ENCODE measurements at places on chromosomes 16 and 17.

GRCh38 chr16:86519649-86520316, 9.5 kb downstream of the FOXF1 start:
- no peak for DNase-seq

DNA sequence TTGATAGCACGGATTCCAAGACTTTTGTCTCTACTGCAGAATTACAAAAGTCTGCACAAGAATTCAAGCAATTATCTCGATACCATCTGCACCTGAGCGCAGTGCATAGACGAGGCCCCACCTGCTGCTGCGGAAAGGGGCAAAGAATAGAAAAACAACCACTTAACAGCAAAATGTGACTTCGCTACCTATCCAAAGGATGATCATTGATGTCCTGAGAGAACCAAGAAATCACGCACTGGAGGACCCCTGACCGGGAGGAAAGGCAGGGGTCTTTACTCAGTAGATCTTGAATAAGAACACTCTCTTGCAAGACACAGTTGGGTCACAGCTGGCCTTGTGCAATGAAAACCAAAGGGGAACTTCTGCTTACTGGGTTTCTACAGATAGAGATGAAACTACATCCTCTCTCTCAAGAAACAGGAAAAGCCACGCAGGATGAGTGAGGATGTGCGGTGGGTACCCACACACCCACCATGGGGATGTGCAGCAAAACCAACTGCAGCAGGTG, 147.4 kb upstream of the RPH3AL start:
- no peak for DNase-seq

GRCh38 chr16:29978564-29979270, 5.0 kb downstream of the TAOK2 start:
- no peak for DNase-seq

DNA sequence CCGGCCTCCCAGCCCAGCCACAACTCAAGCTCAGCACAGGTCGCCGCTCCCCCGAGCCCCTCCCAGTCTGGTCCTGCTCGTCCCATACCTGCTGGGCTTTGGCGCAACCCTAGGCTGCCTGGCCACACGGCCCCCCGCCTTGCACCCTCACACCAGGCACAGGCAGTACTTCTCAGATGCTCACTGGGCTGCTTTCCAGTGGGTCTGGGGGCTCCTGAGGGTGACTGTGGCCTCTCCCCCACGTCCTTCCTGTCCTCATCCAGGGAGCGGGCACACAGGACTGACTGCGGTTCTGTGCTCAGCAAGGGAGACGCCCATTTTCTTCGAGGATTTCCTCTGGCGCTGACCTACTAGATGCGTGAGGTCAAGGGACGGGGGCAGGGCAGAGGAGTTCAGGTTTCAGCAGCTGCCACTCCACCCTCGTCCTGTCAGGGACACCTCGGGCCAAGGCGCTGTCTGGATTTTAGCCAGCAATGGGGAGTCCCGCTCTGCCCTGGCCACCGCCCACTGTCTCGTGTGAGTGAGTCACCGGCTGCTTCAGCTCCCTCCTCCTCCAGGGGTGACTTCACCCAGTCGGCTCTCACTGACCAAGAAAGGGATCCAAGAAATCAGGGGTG, 115.8 kb downstream of the NPIPB11 start:
- peak; percentile 47 for DNase-seq

DNA sequence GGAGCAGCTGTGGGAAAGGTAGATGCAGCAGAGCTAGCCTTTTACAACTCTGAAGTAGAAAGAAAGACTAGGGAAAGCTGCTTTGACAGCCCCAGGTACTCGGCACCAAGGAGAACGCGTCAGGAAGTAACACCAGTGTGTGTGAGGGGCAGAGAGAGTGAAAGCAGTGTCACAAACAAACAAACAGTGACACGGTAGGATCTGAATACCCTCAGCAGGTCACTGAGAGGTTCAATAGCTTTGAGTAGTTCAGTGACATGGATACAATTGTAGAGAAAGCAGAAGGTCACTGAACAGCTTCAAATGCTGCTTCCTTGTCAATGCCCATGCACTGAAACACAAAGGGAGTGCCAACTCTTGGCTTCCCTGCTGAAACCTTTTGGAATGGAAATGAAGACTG, 150.3 kb upstream of the C17orf78 start:
- no peak for DNase-seq

GRCh38 chr17:68768804-68769203, 167.6 kb upstream of the FAM20A start:
- no peak for DNase-seq

DNA sequence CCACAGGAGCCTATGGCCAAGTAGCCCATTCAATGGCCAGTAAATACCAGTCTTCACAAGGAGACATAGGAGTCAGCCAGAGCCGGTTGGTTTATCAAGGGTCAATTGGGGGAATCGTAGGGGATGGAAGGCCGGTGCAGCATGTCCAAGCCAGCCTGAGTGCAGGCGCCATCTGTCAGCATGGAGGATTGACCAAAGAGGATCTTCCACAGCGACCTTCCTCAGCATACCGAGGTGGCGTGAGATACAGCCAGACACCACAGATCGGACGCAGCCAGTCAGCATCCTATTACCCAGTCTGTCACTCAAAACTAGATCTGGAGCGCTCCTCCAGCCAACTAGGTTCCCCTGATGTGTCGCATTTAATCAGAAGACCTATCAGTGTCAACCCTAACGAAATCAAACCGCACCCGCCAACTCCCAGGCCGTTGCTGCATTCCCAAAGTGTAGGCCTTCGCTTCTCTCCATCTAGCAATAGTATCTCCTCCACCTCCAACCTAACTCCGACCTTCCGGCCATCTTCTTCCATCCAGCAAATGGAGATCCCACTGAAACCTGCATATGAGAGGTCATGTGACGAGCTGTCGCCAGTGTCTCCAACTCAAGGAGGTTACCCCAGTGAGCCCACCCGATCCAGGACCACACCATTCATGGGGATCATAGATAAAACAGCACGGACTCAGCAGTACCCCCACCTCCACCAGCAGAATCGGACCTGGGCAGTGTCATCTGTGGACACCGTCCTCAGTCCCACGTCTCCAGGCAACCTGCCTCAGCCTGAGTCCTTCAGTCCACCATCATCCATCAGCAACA, 25.0 kb downstream of the CYB561 start:
- DNase-seq, result no peak

- no peak for DNase-seq
Measured at GRCh38 chr17:67675481-67675880, 42.3 kb upstream of the NOL11 start.

GRCh38 chr17:56676810-56677209, 83.3 kb downstream of the NOG start:
- no peak for DNase-seq

- DNase-seq, result no peak
Measured at GRCh38 chr17:4947010-4947410, 1.3 kb downstream of the PFN1 start.

GRCh38 chr16:17299790-17300189, 171.0 kb downstream of the XYLT1 start:
- DNase-seq, result no peak

DNA sequence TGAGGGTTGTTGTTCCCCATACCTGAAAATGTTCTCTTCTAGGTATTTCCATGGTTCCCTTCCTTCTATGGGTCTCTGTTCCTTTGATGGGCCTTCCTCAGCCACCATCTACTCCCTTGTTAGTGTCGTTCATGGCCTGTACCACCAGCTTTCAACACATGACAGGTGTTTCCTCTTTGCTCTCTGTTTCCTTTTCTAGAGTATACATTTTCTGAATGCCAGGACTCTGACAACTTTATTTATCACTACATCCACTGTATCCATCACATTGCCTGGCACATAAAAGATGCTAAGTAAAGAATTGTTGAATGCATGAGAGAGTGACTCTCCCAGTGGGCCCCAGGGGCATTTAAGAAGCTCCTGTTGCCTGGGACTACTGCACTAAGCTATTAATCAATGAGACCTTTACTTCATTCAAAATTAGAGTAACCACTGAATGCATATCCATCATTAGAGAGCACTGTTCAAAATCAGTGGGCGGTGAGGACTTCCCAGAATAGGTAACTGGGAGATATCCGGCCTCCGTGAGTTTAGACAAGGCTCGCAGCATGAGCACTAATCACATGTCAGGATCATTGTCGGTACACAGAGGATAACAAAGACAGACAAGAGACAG, 255.0 kb downstream of the CBLN1 start:
- no peak for DNase-seq

DNA sequence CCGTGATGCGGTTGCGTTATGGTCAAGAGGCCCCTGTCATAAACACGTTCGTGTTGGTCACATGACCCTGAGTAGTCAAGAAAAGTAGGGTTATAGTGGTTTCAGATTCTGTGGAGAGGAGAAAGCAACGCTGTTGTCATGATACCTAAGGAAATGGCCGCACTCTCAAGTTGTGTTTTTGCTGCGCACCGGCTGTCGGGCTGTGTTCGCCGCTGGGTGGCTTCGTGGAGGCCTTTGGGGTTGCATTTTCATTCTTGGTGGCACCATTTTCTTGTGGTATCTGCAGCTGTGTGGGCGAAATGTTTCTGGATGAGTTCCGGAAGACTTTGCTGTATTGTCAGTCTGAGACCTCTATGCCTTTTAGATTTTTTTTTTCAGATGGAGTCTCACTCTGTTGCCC, 35.0 kb downstream of the DEF8 start:
- peak; percentile 11 for DNase-seq

DNA sequence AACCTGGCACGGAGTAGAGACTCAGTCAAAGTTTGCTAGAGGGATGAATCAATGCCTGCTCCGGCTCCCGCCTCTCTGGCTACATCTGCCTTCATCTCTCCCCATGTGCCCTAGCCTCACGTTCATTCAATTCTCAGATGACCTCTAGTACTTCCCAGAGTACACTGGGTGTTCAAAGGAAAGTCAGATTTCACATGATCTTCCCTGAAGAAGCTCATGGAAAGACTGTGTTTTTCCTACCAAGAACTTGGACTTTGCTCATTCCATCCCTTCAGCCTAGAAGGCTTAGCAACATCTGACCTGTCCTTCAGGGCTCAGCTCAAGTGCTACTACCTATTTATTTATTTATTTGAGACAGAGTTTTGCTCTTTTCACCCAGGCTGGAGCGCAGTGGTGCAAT, 11.1 kb upstream of the TNK1 start:
- no peak for DNase-seq

GRCh38 chr17:26765860-26766709, 527.8 kb upstream of the WSB1 start:
- no peak for DNase-seq

- no peak for DNase-seq
Measured at GRCh38 chr16:89104930-89105571, 11.4 kb downstream of the ACSF3 start.

- no peak for DNase-seq
Measured at GRCh38 chr17:17533901-17534441, 37.8 kb upstream of the RASD1 start.

- no peak for DNase-seq
Measured at GRCh38 chr16:17561056-17561455, 90.3 kb upstream of the XYLT1 start.

DNA sequence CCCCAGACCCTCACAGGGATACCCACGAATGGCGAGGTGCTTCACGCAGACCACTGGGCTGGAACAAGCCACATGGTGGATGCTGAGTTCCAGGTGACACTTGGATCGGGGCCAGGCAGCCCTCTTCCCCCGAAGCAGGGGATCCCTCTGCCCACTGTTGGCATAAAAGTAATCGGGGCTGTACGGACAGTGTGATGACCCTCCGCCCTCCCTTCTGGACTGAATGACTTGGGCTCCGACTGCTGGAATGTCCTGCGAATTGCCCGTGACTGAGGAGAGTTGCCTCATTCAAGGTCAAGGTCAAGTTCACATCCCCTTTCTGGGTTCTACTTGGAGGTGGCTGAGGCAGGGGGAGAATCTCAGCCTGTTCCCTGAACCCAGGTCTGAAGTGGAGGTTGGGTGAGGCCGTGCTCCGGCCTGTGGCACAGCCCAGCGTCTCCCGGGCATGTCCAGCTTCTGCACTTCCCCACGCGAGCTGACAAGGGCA, 28.5 kb upstream of the CREBBP start:
- DNase-seq, result no peak

DNA sequence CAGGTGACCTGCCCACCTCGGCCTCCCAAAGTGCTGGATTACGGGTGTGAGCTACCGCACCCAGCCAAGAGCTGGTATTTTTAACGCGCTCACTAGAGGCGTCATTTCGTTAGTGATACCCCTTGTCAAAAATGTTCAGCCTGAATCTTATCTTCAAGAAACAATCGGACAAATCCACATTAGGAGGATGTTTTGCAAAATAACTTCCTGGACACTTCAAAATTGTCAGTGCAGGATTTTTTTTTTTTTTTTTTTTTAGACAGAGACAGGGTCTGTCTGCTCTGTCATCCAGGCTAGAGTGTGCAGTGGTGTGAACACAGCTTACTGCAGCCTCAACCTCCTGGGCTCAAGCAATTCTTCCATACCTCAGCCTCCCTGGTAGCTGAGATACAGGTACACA, 63.0 kb downstream of the RMI2 start:
- no peak for DNase-seq

DNA sequence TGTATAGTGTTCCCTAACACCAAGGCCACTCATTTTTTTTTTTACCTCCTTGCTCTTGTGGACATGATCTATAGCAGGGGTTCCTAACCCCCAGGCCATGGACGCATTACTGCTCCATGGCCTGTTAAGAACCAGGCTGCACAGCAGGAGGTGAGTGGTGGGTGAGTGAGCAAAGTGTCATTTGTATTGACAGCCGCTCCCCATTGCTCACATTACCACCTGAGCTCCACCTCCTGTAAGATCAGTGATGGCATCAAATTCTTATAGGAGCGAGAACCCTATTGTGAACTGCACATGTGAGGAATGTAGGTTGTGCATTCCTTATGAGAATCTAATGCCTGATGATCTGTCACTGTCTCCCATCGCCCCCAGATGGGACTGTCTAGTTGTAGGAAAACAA, 342.0 kb downstream of the SOX9 start:
- no peak for DNase-seq

GRCh38 chr17:56977673-56978395, at the start of gene SCPEP1:
TSS of gene SCPEP1 (plus strand) at chr17:56978131. CDS start at chr17:56978160, 29 bp downstream.
- DNase-seq, result peak; percentile 57

DNA sequence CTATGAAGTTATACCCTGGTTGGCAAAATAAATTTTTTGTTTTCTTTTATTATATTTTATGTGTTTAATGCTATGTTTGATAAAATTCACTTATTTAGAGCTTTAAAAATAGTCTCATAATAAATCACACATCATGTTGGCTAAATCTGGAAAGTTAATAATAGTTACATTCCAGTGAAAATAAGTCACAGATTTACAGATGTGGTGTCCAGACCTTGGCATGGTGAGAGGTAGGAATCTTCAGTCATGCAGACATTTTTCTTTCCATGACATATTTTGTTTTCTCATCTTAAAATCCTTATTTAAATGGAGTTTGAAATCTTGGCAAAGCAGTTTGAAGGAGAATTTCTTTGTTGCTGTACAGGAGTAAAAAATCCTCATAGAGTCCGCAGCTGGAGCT, 48.1 kb upstream of the GOSR1 start:
- DNase-seq, result no peak

- DNase-seq, result no peak
Measured at GRCh38 chr16:5722116-5722619, 624.6 kb upstream of the EEF2KMT start.

Data from stimulated activated CD8-positive, alpha-beta memory T cell treated with anti-CD3 and anti-CD28 coated beads, Interleukin-7, amount 100 ng/mL, for 48 hours (primary cell).